ENCODE measurements at places on chromosomes 13 and 19.

- peak; percentile 44 for DNase-seq
Observed at GRCh38 chr19:14432791-14433553, at the start of gene PKN1. Gene PKN1, plus strand, starts transcription at chr19:14433306. Its CDS starts 216 bp downstream, at chr19:14433522.

- no peak for DNase-seq
Observed at GRCh38 chr13:80900561-80900960, 559.6 kb upstream of the SPRY2 start.

GRCh38 chr19:55146705-55147273, 2.2 kb downstream of the TNNT1 start:
- DNase-seq, result no peak

DNA sequence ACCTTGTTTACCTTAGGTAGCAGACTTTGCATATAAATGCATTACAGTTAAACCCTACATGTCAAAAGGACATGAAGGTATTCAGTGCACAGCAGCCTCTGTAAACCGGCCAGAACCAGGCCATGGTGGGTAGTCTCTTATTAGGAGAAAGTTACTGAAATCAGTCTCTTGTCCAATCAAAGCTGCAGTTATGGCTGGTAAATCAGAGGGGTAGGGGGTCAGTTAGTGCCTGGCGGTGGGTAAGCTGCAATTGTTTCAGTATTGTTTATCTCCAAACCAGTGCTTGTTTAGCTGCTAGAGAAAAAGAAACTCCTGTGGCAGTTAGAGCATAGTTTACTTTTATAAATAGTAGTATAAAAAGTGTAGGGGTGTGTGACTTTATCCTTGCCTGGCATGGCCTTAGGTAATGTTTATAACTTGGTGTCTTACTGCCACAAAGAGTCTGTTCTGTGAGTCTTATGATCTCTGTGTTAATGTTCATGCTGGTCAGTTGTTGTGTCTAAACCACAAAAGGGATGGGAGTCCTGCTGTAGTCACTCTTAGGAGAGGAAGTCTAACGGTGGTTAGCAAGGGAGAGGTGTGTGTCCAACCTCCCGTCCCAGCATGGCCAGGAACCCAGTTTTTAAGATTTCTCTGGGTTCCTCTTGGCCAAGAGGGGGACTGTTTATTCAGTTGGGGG, 28.0 kb downstream of the CHST8 start:
- DNase-seq, result no peak

DNA sequence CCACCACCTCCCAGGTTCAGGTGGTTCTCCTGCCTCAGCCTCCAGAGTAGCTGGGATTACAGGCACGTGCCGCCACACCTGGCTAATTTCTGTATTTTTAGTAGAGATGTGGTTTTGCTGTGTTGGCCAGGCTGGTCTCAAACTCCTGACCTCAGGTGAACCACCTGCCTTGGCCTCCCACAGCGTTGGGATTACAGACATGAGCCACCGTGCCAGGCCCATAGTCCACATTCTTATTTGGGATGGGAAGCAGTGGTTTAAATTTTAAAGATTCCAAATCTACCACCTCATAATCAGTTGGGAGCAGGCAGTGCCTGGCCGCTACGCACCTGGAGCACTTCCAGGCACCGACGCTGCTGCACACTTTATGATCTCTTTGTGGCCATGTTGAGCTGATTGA, 160.6 kb upstream of the SOX1 start:
- DNase-seq, result no peak

GRCh38 chr19:13880059-13881043, 3.4 kb downstream of the NANOS3 start:
- DNase-seq, result peak; percentile 98

- no peak for DNase-seq
Observed at GRCh38 chr13:87884884-87885283, 213.7 kb downstream of the SLITRK5 start.

GRCh38 chr19:42363614-42364346, 26.3 kb downstream of the CNFN start:
- DNase-seq, result no peak

DNA sequence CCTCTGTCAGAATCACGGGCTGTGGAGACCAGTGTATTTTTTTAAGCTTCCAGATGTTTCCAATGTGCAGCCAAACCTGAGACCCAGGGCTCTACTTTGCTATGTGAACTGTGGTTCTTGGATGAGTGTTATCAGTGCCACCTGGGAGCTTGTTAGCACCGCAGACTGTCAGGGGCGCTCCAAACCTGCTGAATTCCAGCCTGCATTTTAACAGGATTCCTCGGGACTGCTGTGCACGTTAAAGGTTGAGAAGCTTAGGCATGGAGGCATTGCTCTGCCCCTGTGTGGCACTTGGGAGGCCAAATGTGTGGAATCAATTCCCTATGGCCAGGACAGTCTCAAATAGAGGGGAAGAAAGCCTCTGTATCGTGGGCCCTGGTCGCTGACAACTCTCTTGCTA, 80.3 kb downstream of the ANKRD10 start:
- DNase-seq, result no peak

DNA sequence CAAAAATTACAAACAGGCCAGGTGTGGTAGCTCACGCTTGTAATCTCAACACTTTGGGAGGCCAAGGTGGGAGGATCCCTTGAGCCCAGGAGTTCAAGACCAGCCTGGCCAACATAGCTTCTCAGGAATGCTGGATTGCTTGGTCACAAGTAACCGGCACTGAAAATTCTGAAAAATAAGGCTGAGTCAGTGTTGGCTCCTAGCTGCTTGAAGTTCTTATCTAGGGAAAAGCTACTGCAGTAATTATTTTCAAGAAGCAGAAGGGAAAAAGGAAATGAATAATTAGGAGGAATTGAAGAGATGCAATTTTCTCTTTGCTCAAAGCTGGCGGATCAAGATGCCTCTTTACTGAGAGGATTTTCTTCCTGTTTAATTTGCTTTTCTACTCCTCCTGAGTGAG, 75.0 kb upstream of the GTF3A start:
- DNase-seq, result no peak

DNA sequence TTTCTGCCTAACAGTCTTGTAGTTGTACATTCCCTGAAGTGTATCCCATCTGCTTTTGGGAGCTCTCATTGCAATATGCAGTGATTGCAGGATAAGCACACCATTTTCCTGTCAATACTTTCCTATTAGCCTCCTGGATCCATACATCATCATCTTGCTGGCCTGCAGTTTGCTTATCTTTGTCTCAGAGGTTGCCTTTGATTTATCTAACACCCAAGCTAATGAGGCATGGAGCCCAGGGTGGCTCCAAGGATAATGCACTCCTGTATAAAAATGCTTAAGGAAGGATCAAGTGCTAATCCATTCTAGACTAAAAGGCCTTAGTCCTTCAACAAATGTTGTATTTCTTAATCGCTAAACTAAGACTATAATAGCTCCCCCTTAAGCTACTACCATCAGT, 161.6 kb upstream of the OBI1 start:
- DNase-seq, result no peak

DNA sequence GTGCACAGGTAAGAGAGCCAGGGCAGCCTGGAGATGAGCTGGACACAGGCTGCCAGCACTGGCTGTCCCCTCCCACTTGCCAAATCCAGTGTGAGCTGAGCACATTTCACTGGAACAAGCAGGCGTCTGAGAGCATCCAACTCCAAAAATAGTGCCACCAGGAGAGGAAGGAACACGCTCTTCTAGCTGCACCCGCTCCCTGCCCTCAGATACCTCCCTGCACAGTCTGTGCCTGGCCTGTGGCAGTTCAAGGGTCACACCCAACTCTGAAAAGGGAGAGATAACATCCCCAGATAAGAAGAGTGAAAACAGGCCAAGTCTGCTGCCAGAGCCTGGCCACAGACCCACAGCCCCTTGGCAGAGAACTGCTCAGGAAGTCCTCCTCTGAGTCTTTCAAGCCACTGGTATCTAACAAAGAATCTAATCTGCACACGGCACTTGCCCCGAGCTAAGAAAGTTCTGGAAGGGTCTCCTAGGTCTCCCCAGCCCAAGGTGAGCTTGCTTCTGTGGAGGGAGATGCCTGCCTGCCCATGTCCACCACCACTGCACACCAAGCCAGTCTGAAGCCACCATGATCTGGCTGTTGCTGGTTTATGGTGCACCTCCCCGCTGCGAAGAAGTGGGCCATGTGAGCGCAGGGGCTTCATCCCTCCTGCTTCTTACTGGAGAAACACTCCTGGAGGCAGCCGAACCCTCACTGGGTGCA, 14.7 kb downstream of the ELL start:
- DNase-seq, result peak; percentile 44

GRCh38 chr13:27619728-27620376, 477 bp downstream of the LNX2 start:
- peak; percentile 42 for DNase-seq

- DNase-seq, result no peak
Observed at GRCh38 chr19:40281381-40282208, 3.5 kb downstream of the AKT2 start.

- no peak for DNase-seq
Observed at GRCh38 chr19:30373593-30373992, 1.4 kb downstream of the ZNF536 start.

- peak; percentile 6 for DNase-seq
Observed at GRCh38 chr13:36736119-36736726, 62.4 kb downstream of the SERTM1 start.

- DNase-seq, result no peak
Observed at GRCh38 chr13:87078947-87079795, 592.0 kb upstream of the SLITRK5 start.

DNA sequence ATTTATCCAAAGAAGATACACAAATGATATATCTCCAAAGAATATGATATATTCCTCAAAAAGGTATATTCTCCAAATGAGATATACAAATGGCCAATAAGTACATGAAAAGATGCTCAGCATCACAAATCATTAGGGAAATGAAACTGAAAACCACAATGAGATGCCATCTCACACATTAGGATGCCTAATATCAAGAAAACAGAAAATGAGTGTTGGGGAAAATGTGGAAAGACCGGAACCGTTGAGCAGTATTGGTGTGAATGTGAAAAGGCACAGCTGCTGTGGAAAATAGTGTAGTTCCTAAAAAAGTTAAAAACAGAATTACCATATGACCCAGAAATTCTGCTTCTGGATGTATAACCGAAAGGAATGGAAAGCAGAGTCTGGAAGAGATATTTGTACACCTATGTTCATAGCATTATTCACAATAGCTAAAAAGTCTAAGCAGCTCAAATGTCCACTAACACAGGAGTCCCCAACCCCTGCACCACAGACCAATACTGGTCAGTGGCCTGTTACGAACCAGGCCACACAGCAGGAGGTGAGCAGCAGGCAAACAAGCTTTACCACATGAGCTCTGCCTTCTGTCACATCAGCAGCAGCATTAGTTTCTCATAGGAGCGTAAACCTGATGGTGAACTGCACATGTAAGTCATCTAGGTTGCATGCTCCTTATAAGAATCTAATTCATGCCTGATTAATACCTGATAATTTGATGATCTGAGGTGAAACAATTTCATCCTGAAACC, 291.9 kb downstream of the PCDH20 start:
- DNase-seq, result no peak

DNA sequence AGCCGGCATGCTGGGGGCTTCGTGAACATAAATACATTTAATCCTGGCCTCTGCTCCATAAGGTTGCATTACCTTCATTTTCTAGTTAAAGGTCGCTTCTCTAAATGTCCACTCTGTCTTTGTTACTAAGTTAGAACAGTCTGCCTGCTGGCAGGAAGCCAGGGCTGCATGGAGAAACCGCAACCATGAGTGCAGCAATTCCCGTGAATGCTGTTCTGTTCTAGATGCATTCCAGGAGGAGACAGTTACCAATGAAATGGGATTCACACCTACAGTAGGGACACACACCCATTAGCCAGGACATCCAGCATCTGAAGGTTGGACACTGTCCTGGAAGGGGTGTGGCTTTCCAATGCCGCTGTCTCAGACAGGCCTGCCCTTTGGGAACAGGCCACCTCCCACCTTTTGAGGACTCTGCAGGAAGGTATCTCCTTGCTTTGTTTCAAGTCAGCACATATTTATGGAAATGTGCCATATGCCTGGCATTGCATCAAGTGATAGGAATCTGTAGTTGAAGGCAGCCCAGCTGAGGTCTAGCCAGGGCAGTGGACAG, 129.7 kb downstream of the SLC7A1 start:
- no peak for DNase-seq
